ENCODE measurements at places on chromosomes 2 and 18. TPM values are rescaled to one million over a fixed set of nuclear protein-coding genes. Genes with fewer than 3 reads are reported as not detected.

UGT1A1 gene
- total RNA-seq, result under 0.01 TPM

NYAP2 gene
- total RNA-seq, result under 0.01 TPM

SCN7A gene
- under 0.01 TPM for total RNA-seq

CNDP1 gene
- total RNA-seq, result not detected

LYG1 gene
- total RNA-seq, result 0.78 TPM

PLCL1 gene
- total RNA-seq, result under 0.01 TPM

SETBP1 gene
- total RNA-seq, result 5.3 TPM

PLGLB2 gene
- 1.5 TPM for total RNA-seq

ANXA4 gene
- 48.9 TPM for total RNA-seq

UGT1A6 gene
- total RNA-seq, result 5.5 TPM

ADRA2B gene
- under 0.01 TPM for total RNA-seq

MAPK4 gene
- under 0.01 TPM for total RNA-seq

RBM44 gene
- total RNA-seq, result 0.34 TPM

CDKL4 gene
- total RNA-seq, result 0.34 TPM

SCN9A gene
- total RNA-seq, result 6.2 TPM

AQP12A gene
- total RNA-seq, result not detected

ZNF385B gene
- total RNA-seq, result not detected

SERPINB13 gene
- 16.7 TPM for total RNA-seq

Measured in nasal cavity respiratory epithelium epithelial cell of viscerocranial mucosa (primary cell).